Activated naive CD4-positive, alpha-beta T cell treated with anti-CD3 and anti-CD28 coated beads, Interleukin-2, amount 50 U/mL, for 72 hours (primary cell): ENCODE measurements at places on chromosomes 4 and X. TPM values are rescaled to one million over a fixed set of nuclear protein-coding genes. Genes with fewer than 3 reads are reported as not detected.

ZDHHC15 gene
- not detected for total RNA-seq

RAB33A gene
- total RNA-seq: 22.8 TPM

GPR173 gene
- total RNA-seq: 0.14 TPM

DCX gene
- not detected for total RNA-seq

MUC7 gene
- not detected for total RNA-seq

DUSP21 gene
- not detected for total RNA-seq

AREG gene
- 0.49 TPM for total RNA-seq

CTAG1B gene
- not detected for total RNA-seq

INTS6L gene
- total RNA-seq: 26.0 TPM

ARMCX1 gene
- total RNA-seq: 2.8 TPM

PLXNB3 gene
- total RNA-seq: 3.2 TPM

NUP62CL gene
- 4.5 TPM for total RNA-seq

YIPF7 gene
- not detected for total RNA-seq

TMEM271 gene
- not detected for total RNA-seq

PIN4 gene
- total RNA-seq: 3.1 TPM

PAGE3 gene
- not detected for total RNA-seq

ADGRA3 gene
- 15.6 TPM for total RNA-seq

TCEAL9 gene
- total RNA-seq: 0.80 TPM

SORBS2 gene
- total RNA-seq: not detected

SUPT20HL2 gene
- total RNA-seq: not detected

KCNE5 gene
- 0.51 TPM for total RNA-seq

MXRA5 gene
- not detected for total RNA-seq

DNA sequence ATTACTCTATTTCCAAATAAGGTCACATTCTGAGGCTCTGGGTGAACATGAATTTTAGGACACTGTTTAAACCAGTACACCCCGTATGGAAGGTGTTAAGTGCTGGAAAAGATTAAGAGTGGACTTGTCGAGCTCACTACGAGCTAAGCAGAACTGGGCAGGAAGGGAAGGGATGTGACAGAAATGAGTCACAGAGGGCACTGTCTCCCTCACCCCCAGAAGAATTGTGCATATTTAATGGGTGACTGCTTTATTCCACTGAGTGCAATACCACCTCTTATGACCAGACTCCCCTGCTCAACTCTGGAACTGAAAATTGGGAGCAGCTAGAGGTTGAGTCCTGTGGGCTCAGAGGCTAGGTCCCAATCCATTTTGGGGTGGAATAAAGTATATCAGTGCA, 187.4 kb upstream of the RPS6KA3 start:
- no peak for DNase-seq

- no peak for DNase-seq
These were observed 60.0 kb upstream of the RAPGEF2 start for GRCh38 chr4:159042868-159043267.

DNA sequence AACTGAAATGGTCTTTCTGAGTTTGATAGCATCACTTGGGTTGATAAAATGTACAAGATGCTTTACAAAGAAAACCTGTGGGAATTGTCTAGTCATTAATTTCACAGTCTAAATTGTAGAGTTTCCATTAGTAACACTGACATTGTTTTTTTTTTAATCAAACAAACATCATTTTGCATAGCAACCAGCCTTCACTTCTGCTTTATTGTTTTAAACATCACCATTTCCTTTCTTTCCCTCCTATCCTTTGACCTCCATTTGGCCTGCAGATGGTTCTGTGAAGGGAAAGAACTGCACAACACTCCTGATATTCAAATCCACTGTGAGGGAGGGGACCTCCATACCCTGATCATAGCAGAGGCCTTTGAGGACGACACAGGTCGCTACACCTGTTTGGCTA, 171.1 kb downstream of the PALLD start:
- DNase-seq: no peak

- DNase-seq: no peak
These were observed 113.3 kb upstream of the CPEB2 start for GRCh38 chr4:14888790-14889572.

DNA sequence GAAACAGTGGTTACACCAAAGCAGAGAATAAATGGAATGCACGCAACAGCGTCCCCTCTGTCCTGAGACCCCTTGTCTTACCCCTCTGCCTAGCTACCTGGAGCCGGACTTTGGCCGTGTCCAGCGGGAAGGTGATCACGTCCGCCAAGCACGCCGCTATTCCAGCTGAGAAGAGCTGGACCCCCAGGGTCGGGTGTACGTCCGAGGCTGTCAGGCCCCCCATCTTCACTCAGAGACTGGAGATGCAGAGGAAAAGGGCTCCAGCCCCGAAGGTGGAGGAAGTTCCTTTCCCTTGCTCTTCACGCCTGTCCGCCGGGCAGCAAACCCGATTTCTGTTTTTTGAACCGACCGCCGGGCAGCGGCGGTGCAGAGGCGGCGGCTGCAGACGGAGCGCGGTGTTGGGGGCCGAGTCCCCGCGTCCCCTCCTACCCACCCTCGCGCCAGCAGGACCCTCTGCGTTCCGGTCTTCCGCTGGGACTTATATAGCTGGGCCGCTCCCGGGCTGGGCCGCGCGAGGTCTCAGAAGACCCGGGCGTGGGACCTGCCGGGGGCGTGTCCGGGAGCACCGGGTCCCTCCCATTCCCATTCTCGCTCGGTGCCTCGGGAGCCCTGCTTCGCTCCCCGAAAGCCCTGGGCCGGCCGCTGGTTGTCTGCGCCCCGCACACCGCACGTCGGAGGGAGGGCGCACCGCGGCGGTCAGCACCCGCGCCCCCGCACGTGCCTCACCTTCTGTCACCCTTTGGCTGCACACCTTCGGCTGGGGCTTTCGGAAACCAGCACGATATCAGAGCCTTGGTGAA, at the start of gene UCP1:
Gene UCP1 (minus strand): TSS at position 455 of the 800 bp plus-strand sequence. CDS start 232 bp downstream, at position 223.
- no peak for DNase-seq

GRCh38 chr4:112099701-112100297, 45.5 kb upstream of the FAM241A start:
- DNase-seq: no peak

DNA sequence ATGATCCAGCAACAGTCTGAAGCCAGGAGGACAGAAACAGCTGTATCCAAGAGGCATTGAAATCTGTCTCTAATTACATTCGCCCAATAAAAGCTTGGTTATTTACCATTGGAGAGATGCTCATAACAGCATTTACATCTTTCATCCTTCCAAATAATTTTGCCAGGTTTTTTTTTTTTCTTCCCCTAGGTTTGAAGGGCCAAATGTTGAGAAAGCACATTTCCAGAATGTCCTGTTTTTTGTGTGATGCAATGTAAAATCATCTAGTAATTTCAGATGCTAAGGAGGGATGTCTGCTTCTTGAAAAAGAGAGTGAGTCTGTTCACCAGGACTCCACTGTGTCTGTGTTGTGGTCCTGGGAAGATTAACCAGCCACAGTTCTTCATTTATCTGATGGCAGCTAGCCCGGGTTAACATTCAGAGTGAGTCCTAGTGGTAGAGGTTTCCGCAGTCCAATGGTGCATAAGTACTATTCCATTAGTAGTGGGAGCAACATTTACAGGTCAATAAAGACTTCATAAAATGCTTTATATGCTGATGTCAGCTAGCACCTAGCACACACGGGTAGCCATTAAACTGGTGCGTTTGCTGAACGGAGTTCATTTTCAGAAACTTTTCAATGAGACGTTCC, 406.8 kb downstream of the STIM2 start:
- no peak for DNase-seq

DNA sequence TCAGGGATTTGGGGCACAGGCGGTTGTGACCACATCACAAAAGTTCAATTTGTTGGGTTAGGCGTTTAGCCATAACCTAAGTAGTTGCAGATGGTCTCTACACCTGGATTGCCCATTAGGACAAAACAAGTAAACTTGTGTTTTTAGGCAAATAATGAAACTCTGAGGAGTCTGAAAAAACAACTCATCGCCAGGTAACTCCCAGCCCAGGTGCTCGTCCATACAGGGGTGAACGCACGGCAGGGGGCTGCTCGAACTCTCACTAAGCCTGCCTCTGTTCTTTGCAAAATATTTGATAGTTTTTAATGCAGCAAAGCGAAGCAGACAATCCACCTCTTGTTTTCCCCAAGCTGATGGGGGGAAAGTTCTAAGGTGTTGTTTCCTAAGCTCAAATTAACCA, 559 bp upstream of the RHOH start:
- DNase-seq: no peak

DNA sequence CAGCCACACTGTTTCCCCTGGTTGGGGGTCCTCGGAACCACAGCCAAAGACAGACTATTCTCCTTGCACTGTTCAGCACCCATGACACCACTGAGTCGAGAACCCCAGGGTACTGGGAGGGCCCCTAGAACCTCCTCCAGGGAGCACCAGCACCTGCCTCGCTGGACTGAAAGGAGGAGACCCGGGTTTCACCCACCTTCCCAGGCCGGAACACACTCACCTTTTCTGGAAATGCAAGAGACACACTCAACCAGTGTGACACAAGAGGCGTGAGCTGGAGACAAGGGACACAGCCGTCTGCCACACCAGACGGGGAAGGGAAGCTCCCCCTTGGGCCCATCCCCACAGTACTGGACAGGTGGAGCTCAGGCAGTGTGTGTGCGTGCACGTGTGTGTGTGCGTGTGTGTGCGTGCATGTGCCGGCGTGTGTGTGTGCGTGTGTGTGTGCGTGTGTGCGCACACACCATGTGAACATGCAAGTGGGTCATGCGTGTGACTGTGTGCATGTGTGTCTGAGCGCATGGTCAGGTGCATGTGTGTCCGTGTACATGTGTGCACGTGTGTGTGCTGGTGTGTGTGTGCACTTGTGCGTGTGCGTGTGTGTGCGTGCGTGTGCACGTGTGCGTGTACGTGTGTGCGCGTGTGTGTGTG, 128.8 kb upstream of the NKX1-1 start:
- no peak for DNase-seq

- no peak for DNase-seq
These were observed 53.4 kb downstream of the CD99L2 start for GRCh38 chrX:150845091-150845490.

DNA sequence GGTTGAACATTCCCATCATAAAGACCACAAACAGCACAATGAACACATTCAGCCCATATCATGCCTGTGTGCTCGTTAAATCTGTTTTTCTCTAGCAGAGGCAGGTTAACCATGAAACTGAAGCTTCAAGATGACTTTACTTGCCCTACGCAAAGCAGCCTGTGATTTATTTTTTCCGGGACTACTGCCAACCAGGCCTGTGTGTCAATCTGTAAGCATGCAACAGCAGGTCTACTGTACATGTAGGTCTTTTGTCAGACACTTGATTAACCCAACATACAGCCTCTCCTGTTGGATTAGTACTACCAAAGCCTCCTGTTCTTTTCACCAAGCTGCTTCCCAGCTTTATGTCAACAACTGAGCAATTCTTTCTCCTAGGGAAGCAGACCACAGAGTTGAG, 85.5 kb upstream of the ACSL1 start:
- no peak for DNase-seq

GRCh38 chr4:168739886-168740285, 243.0 kb downstream of the PALLD start:
- no peak for DNase-seq

DNA sequence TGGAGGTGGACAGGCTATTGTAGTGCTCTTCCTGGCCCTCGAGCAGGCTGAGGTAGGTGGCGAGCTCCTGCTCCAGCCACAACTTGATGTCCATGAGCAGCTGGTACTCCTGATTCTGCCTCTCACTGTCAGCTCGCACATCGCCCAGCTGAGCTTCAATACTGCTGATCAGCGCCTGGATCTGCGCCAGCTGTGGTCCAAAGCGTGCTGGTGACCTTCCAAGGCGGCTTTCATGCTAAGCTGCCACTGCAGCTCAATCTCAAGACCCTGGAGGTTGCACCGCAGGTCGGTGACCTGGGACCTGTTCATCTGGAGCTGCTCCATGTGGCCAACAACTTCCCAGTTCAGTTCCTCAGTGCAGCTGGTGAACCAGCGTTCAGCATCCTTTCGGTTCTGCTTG, 31.2 kb downstream of the LRIT3 start:
- DNase-seq: no peak

DNA sequence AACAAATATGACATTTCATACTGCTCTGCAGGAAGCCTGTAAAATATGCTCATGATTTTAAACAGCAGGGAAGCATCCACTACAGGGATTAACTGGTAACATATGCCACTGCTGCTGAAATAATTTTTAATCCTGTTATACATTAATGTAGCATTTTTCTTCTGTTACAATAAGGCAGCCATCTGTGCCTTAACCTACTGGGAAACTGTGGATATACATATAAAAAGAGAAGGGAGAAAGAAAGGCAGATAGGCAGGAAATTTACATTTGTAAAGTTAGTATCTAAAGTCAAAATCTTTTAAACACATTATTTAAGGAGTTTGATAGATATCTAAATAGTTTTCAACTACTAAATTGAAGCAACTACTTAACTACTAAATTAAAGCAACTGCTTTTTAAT, 514.6 kb upstream of the KLHL4 start:
- DNase-seq: no peak

- no peak for DNase-seq
These were observed 911.8 kb downstream of the CENPC start for GRCh38 chr4:66633477-66633876.

DNA sequence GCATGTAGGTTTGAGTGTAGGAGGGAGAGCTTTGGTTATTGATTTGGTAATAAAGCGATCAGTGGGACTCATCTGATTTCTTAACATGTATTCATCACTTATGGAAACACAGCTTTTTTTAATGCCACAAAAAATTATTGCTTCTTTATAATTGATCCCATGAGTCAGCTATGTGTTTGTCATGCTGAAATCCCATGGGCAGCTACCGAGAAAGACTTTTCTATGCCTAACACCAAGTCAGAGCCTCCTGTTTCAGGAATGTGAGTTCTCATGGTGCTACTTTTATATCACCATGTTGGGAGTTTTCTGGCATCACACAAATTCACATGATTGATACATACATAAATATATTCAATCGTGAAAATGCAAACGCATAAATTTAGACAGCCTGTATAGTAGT, 165.7 kb downstream of the RAPGEF2 start:
- DNase-seq: no peak

- DNase-seq: peak; percentile 41
These were observed 599 bp downstream of the NUP54 start for GRCh38 chr4:76147454-76148141.
